CD4-positive, alpha-beta T cell treated with Interferon gamma for 1 hour (primary cell): ENCODE measurements at places on chromosomes 4 and X.

GRCh38 chr4:86841309-86841708 lies 7.9 kb downstream of the SLC10A6 start:
- DNase-seq, result no peak

DNA sequence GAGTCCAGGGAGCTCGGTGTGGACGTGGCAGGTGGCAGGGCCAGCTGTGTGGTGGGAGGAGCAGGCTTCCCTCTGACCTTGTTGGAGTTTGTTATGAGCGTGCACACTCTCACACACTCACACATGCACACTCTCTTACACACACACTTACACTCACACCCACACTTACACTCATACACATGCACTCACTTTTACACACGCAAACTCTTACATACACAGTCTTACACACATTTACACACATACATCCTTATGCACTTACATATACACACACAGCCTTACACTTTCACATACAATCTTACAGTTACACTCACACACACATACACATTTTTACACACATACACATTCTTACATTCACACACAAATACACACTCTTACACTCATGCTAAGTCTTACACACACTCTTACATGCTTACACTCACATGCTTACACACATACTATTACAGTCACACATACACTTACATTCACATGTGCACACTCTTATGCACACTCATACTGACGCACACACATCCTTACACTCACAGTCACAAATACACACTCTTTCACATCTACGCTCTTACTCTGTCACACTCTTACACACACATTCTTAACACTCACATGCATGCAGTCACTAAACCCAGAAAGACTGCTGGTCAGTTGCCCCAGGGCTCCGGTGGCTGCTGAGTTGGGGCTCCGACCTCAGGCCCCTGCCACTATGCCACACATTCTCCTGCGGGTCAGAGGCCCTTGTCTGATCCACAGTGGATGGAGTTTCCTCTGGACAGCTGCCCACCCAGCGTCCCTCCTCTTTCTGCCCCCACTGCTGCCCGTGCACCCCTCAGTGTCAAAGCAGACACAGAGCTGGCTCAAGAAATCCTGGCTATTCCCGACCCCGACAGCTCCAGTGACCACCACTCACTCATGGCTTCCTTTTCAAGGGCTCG lies 95.8 kb downstream of the ADRA2C start:
- no peak for DNase-seq

DNA sequence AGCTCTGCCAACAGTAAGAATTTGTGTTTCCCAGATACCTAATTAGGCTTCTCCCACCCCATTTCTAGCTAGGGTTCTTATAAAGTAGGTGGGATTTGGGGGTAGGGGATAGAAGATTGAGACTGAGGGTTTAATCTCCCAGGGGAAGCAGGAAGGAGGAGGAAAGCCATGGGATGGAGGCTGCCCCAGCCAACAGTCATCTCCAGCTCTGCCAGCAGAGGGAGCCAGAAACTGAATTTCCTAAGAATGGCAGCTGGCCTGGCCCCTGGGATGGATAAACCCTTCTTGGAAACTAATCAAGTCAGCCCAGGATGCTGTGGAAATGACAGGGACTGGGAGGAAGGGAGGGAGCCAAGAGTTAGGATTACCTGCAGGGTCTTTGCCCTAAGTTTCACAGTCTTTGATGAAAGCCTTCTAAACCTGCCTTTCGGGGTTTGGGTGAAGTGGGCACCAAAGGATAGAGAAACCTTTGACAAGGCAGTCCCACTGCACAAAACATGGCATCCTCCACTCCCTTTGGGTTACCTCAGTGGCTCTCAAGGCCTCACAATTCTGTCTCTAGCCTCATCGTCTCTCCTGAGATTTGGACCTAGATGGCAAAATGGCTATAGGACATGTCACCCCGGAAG lies 6.7 kb upstream of the ERCC6L start:
- DNase-seq, result peak; percentile 5

DNA sequence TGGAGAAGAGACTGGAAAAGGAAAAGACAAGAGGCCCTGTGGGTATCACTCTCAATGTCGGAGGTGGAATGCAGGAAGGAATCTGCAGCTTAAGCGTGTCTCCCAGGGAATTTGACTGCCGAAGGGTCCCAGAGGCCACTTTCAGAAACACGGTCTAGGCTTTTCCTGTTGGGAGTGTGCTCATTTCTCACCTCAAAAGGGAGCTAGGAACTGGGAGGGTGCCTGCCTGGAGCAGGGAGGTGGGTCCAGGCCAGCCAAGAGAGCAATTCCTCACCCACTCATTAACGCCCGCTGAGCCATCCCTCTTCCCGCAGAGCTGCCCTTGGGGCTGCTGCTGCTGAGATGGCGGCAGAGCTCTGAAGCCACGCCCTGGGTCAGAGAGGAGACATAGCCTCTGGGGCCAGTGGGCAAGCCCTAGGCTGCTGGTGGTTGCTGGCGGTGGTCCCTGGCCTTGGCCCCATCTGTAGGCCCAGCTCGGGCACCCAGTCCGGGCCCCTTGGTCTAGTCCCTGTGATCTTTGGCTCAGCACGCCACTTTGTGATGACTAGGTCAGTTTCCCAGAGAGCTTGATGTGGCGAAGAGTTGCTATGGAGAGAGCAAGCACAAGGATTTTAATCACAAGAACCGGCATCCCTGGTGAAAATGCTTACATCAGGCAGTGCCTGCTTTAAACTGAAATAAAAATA lies 4.1 kb downstream of the ZNF185 start:
- DNase-seq, result no peak

DNA sequence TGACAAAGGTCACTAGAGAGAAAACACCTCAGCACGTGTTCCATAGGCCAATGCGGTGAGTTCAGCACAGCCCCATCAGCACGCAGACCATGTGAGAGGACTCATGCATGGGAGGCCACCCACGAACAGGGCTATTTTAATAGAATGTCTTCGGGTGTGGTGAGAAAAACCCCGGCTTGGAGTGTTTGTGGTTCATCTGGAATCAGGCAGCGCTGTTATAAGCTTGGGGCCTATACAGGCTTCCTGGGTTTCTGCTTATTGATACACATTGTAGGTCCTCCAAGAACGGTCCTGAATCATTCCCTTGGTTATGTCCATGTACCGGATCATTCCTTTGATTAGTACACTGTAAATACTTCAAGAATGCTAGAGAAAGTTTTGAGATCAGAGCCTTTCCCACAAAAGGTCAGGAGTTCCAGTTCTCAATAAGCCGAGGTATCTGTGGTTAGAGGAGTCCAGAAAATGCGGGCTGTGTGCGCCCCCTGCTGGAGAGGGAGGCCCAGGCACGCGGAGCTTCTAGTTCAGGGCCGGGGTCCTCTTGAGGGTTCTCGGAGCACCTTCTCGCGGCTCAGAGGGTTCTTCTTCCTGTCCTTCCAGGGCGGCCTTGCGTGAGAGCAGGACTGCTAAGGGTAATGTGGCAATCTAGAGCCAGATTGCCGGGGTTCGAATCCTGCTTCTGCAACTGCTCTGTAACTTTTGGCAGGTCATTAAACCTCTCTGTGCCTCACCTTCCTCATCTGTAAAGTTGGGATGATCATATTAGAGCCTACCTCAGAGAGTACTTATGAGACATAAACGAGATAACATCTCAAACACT lies 51.8 kb downstream of the TLR10 start:
- peak; percentile 71 for DNase-seq

GRCh38 chrX:153400146-153401132 lies 711 bp downstream of the PNMA6E start:
- peak; percentile 39 for DNase-seq

DNA sequence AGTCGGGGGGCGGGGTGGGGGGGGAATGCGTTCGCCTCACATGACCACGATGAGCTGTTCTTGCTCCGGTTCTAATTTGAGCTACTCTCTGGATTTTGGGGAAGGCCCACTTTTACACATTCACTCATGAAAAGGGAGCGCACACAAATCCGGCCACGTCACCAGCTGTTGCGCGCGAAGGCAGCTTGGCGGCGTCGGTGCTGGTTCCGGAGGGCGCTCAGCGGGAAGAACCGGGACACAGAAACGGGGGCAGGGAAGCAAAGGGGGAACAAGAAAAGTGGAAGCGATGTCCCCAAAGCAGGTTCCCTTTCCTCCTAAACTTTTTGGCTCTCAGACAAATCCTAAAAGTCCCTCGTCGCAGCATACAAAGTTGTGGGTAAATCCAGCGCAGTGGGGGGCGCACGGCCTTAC lies 605 bp downstream of the ANXA5 start:
- peak; percentile 78 for DNase-seq

DNA sequence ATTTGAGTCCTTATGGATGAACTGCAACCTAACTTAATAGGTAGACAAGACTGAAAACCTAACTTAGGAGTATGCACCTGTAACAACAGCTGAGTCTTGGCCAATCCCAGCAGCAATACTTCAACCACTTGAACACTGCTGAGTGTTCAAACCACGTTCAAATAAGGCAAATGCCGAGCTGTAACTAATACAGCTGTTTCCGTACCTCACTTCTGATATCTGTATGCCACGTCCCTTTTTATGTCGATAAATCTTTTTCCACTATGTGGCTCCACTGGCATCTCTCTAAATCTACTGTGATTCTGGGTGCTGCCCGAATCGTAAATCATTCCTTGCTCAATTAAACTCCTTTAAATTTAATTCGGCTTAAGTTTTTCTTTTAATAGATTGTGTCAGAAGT lies 459.7 kb downstream of the INPP4B start:
- DNase-seq, result no peak

DNA sequence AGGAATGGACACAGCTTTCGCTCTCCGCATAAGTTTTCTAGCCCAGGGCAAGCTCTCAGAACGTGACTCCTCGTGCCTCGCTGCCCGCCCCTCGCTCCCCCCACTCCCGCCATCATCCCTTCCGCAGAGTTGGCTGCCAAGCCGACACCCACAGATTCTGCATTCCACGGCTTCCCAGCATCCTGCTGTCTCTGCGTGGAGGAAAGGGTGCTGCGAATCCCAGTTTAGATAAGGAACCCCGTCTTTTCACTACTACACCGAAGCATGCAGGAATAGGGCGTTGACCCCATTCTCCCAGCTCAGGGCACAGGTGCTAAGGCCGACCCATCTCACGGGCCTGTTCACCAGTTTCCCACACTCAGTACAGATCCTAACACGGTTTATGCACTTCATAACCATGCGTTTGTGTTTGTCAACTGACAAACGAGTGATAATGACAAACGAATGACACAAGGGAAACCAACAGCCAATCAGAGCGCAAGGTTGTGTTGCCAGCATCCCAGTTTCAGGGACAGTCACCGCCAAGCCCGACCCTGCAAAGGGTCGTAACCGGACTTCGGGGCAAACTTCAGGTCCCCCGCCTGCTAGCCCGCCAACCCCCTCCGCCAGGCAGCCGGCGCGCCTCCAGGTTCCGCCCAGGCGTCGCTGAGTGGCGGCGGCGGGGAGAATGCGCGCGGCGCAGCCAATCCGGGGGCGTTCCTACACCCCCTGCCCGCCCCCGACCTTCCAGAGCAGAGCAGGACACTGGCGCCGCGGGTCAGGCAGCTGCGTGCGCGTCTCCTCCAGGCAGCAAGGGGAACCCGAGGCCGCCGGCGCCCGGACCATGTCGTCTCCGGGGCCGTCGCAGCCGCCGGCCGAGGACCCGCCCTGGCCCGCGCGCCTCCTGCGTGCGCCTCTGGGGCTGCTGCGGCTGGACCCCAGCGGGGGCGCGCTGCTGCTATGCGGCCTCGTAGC lies at the start of gene CYP2U1:
TSS of gene CYP2U1 (plus strand) at position 729 of the 954 bp plus-strand sequence. CDS start at position 824, 95 bp downstream.
- DNase-seq, result peak; percentile 81

DNA sequence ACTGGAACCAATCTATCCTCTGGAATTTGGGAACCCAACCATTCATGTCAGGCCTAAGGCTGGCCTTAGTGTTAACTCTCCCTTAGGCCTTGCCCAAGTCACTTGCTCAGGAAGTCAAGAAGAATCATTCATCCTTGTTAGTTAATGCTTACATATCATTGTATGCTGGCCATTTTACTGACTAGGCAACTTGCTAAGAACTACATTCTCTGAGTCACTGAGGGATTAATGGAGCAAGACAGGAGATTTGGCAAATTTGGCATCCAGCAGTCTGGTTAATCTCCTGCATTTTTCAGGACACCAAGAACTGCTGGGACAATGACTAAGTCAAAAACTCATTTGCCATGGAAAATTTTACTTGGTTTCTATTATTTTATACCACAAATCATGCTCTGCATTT lies 115.8 kb upstream of the DDIT4L start:
- no peak for DNase-seq

GRCh38 chr4:37978248-37978924 lies 18.2 kb downstream of the PTTG2 start:
- no peak for DNase-seq

DNA sequence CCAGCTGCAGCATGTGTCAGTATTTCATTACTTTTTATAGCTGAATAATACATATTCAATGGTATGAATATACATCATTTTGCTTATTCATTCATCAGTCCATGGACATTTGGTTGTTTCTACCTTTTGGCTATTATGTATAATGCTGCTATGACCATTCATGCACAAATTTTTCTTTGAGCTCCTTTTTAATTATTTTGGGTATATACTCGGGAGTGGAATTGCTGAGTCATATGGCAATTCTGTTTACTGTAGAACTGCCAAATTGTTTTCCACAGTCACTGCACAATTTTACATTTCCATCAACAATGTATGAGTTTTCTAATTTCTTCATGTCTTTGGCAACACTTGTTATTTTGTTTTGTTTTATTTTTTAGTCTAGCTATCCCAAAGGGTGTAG lies 405.9 kb upstream of the PITX2 start:
- no peak for DNase-seq

DNA sequence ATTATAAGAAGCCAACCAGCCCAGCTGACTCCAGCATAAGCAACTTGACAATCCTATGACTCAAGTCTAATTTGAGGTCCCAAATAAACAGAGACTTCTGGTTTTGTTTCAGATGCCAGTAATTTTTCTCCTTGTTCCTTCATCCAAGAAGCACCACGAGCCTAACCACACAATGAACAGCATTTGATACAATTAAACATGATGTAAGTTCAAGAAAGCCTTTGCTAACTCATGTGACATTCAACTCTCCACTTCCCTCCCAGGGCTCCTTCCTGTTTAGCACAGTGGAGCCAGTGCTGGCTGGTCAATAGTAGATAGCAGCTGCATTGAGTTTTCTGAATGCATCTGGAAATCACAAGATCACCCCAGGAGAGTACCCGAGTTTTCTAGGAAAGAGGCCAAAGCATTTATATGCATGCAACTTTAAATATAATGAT lies 206.3 kb downstream of the ARHGAP24 start:
- DNase-seq, result peak; percentile 17

- no peak for DNase-seq
These were observed 373.1 kb upstream of the HS3ST1 start for GRCh38 chr4:11801466-11802446.

GRCh38 chr4:22480675-22481327 lies 35.1 kb downstream of the ADGRA3 start:
- no peak for DNase-seq

GRCh38 chrX:867502-867901 lies 236.9 kb downstream of the SHOX start:
- DNase-seq, result no peak
